ENCODE measurements at places on chromosomes 12 and 14.

DNA sequence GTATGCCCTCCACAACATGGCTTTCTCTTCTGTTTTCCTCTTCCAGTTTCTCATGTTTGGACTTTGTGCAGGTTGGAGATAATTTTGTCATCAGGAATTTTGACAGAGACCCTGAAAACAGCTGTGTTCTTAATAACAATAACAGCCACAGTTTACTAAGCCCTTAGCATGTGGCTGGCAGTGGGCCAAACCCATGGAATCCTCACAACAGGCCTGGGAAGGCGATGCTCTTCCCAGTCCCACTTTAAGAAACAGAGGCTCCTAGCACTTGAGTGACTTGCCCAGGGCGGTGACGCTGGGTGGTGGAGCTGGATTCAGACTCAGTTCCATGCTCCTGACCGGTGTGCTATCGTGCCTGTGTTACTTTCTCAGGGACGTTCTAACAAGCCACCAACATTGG lies 20.1 kb upstream of the PLEKHG3 start:
- no peak for DNase-seq

- DNase-seq = no peak
Measured at GRCh38 chr12:91628656-91629055, 446.0 kb upstream of the DCN start.

GRCh38 chr12:102478405-102479098 lies 1.8 kb downstream of the IGF1 start:
- DNase-seq = peak; percentile 46

DNA sequence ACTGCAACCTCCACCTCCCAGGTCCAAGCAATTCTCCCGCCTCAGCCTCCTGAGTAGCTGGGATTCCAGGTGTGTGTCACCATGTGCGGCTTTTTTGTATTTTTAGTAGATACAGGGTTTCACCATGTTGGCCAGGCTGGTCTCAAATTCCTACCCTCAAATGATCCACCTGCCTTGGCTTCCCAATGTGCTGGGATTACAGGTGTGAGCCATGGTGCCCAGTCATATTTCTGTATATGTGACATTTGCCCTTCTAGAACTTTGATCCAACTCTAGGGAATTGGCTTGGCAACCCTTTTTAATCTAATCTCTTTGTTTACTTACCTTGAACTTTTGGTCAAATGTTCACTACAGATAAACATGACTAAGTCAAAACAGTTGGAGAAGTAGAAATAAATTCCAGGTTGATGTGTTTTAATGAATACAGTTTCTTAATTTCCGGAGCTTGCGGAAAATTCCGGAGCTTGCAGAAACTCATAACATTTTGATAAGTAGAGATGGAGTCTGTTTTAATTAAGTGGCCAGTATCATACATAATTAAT lies 11.5 kb upstream of the PEBP1 start:
- DNase-seq = no peak

Data from CD4-positive, alpha-beta T cell treated with Interferon alpha-2 for 1 hour (primary cell).